Neuronal stem cell (in vitro differentiated cells): ENCODE measurements at places on chromosomes 6 and 20.

GRCh38 chr6:29564875-29565274, 5.3 kb upstream of the UBD start:
- no peak for DNase-seq

GRCh38 chr20:10560686-10561085, 113.1 kb downstream of the JAG1 start:
- no peak for DNase-seq

GRCh38 chr20:18533491-18533890, 25.8 kb downstream of the SEC23B start:
- no peak for DNase-seq

GRCh38 chr6:116349216-116349615, 21.5 kb upstream of the DSE start:
- DNase-seq: no peak

DNA sequence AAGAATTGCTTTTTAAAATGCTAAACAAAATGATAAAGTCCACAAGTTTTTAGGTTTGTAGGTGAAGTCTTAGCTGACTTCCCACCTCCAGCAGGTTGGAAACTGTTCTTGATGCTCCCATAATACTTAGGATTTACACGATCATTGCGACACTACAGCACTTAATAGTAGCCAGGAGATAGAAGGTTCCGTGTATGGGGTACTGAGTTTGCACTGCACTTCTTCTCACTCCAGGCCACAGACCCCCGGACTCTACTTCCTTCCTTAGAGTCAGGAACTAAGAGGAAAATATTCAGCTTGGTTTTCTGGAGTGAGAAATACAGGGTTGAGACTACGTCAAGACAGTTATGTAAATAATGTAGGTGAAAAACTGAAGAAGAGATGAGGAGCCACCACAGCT, 56.1 kb upstream of the SGK1 start:
- DNase-seq: no peak
